ENCODE measurements at places on chromosomes 2 and 18. TPM values are rescaled to one million over a fixed set of nuclear protein-coding genes. Genes with fewer than 3 reads are reported as not detected.

Gene SERPINB4
- polyA plus RNA-seq: not detected

Gene SERPINB3
- polyA plus RNA-seq: not detected

Gene ANKRD30B
- polyA plus RNA-seq: not detected

Gene HOXD12
- polyA plus RNA-seq: 0.14 TPM

Gene VWA3B
- not detected for polyA plus RNA-seq

All from GM23248 (cell line).